Karpas-422 (cell line): ENCODE measurements at places on chromosomes 1 and 21. TPM values are rescaled to one million over a fixed set of nuclear protein-coding genes. Genes with fewer than 3 reads are reported as not detected.

DNA sequence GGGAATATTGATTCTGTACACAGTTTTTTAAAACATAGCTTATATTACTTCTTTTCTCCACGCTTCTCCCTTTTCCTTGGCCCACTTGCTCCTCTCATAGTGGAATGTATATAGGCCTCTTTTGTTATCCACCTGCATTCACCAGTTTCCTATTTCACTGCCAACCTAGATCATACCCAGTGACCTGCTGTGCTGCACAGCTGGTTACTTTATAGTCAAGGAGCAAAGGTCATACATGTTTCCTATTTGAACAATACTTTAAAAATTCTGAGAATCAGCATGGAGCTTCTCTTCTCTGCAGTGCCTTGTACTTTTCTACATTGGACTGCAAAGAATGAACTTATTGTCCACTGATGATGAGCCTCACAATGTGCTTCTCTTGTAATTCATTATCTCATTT is 4.3 kb upstream of the SLC35D1 start:
- no peak overlapping the region for H3K27ac ChIP-seq
- H3K36me3 ChIP-seq, result no peaks in the 10 kb centered on the region
- DNase-seq, result no peak
- no peaks in the 10 kb centered on the region for H3K27me3 ChIP-seq
- H3K4me1 ChIP-seq, result peaks cover 7% of the 10 kb centered on the region
- H3K4me3 ChIP-seq, result no peak overlapping the region

GRCh38 chr1:48823168-48823567 is 46.5 kb upstream of the BEND5 start:
- no peak for DNase-seq
- H3K36me3 ChIP-seq, result no peaks in the 10 kb centered on the region
- no peak overlapping the region for H3K4me3 ChIP-seq
- H3K27ac ChIP-seq, result no peak overlapping the region
- no peaks in the 10 kb centered on the region for H3K4me1 ChIP-seq

DNA sequence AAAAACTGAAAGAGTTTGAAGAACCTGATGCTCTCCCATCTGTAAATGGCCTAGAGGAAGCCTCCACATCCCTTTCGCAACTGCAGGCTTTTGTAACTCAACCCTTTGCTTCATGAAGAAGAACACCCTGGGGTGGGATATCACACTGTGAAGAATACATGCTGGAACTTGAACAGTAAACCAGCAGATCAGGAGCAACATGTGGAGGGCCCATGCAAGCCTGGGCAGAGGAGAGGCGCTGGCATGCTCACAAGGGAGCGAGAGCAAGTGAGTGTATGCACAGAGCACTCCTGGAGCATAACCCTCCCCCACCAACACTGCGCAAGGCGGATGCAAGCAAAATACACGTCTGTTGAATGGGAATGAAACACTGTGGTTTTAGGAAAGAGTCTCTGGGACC is 24.6 kb upstream of the SPAG17 start:
- H3K4me1 ChIP-seq, result no peaks in the 10 kb centered on the region
- no peak overlapping the region for H3K27ac ChIP-seq
- no peaks in the 10 kb centered on the region for H3K36me3 ChIP-seq

DNA sequence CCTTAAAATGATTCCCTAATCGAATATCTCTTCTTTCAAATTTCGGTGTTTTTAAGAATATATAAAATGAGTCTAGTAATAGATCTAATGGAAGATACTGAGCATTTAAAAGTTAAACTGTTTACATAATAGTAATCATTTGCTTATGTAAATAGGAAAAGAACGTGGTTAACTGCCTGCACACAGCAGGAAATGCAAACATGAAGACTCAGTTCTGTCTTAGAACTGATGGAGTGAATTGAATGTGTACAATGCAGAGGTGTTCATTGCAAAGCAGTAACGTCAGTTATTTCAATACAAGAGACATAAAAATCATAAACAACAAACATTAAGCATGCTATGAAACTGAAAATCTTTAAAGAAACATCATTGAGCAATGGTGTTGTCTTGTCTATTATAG is 359.4 kb upstream of the ADAMTS5 start:
- no peaks in the 10 kb centered on the region for H3K36me3 ChIP-seq
- H3K4me1 ChIP-seq, result no peaks in the 10 kb centered on the region
- DNase-seq, result no peak
- no peak overlapping the region for H3K27ac ChIP-seq

DNA sequence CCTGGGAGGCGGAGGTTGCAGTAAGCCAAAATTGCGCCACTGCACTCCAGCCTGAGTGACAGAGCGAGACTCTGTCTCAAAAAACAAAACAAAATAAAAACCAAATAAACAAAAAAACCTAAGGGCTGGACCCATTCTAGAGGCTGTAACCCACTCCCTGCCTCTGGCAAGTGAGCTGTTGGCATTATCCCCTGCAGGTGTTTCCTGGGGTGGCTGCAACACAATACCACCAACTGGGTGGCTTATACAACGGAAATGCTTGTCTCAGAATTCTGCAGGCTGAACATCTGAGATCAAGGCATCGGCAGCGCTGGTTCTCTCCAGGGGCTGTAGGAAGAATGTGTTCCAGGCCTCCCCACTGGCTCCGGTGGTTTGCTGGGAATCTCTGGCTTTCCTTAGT is 15.2 kb downstream of the LRRC38 start:
- no peaks in the 10 kb centered on the region for H3K4me1 ChIP-seq
- H3K36me3 ChIP-seq, result no peaks in the 10 kb centered on the region
- no peak for DNase-seq
- H3K27ac ChIP-seq, result no peak overlapping the region
- no peaks in the 10 kb centered on the region for H3K27me3 ChIP-seq
- H3K4me3 ChIP-seq, result no peak overlapping the region

DNA sequence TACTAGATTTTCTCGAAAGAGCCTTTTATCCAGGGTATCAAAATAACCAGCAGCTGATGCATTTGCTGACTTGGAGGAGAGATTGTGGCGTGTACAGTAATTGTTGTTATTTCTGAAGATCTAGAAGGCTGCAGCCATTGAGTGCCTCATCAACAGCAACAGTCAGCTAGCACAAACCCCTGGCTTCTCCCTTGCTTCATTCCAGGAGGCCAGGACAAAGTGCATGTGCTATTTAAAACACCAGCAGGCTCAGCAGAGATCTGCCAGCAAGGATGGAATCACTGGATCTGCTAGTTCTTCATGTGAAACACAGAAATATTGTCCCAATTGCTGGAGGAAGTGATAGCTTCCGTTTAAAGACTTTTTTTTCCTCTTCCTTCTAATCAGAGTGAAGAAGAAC is 2.8 kb upstream of the NGF start:
- H3K27me3 ChIP-seq, result no peaks in the 10 kb centered on the region
- H3K4me1 ChIP-seq, result peaks cover 7% of the 10 kb centered on the region
- DNase-seq, result no peak
- H3K36me3 ChIP-seq, result no peaks in the 10 kb centered on the region
- H3K4me3 ChIP-seq, result no peak overlapping the region

DNA sequence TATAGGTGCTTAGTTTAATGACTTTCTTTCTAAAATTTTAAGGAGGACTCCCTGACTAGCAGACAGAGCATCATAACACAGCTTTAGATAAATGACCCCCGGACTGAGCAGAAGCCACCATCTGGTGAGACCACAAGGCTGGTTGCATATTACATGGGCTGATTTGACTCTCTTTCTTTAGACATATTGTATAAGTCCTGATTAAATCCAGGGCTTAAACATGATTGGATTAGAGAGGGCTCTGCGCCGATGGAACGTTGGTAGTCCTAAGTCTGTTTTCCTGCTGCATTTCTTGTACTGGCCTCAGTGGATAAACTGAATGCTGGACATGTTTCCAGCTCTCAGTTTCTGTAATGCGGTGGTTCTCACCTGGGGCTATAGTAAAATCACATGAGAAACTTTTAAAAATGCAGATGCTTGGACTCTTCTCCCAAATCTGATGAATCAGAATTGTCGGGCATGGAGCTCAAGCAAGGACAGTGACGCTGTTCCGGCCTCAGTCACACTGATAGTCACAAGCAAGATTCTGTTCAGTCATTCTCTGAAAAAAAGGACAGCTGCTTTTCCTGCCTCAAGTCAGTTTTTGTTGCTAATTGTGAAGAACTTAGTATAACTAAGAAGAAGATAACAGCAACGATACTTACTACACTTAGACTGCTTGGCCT is 16.6 kb downstream of the DDI2 start:
- no peaks in the 10 kb centered on the region for H3K4me1 ChIP-seq
- DNase-seq, result no peak
- no peak overlapping the region for H3K27ac ChIP-seq
- peaks cover 64% of the 10 kb centered on the region; the same call in 1 of the 2 replicates for H3K36me3 ChIP-seq
- no peak overlapping the region for H3K4me3 ChIP-seq

Gene CD101
- total RNA-seq, result not detected in 2 replicates

Gene THEMIS2
- 8.7 and 9.2 TPM in 2 replicates for total RNA-seq

Gene LIN28A
- 0.04 TPM in 1 of 2 replicates, not detected in the other for total RNA-seq

Gene STPG1
- total RNA-seq, result 3.5 and 9.2 TPM in 2 replicates

Gene CD48
- total RNA-seq, result 26.9 and 56.3 TPM in 2 replicates

Gene TXNIP
- total RNA-seq, result 130 and 269 TPM in 2 replicates
